ENCODE measurements at places on chromosomes 6 and 20.

DNA sequence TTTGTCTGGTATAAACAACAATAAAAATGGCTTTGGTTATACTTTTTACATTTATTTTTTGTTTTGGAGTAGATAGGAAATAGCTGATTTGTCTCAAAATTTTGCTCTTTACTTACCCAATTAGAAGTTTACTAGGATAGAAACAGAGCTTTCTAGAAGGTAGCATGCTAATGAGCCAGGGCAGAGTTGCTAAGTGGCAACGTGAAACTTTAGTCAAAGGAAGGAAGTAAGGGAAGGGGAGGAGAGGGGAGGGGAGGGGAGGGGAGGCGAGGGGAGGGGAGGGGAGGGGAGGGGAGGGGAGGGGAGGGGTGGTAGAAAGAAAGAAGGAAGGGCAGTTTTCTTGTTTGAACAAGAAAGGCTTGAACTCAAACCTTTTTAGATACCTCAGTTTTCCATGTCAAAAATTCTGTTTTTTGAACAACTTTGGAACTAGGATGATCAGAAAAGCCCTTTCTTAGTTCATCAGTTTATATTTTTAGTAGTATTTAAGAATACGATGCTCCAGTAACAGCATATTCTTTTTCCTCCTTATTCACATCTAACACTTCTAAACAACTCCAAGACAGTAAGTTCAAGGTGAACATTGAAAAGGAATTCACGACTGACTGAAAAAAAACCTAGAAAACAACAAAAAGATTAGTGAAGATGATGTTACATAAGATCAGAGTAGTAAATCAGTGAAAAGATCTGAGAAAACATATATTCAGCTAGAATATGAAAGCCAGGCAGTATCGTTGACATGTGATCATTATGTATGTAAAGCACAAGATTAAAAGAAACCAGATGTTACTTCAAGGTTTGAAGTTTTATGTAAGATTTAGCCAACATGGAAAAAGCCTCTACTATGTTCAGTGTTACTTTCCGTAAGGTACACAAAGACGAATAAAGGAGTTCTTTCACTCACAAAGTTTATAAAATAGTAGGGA lies 263.4 kb downstream of the ARHGAP18 start:
- no peak for ATAC-seq

- ATAC-seq: no peak
Measured at GRCh38 chr20:21812379-21812778, 106.9 kb downstream of the PAX1 start.

GRCh38 chr6:108288742-108289141 lies 6.1 kb upstream of the AFG1L start:
- no peak for ATAC-seq

DNA sequence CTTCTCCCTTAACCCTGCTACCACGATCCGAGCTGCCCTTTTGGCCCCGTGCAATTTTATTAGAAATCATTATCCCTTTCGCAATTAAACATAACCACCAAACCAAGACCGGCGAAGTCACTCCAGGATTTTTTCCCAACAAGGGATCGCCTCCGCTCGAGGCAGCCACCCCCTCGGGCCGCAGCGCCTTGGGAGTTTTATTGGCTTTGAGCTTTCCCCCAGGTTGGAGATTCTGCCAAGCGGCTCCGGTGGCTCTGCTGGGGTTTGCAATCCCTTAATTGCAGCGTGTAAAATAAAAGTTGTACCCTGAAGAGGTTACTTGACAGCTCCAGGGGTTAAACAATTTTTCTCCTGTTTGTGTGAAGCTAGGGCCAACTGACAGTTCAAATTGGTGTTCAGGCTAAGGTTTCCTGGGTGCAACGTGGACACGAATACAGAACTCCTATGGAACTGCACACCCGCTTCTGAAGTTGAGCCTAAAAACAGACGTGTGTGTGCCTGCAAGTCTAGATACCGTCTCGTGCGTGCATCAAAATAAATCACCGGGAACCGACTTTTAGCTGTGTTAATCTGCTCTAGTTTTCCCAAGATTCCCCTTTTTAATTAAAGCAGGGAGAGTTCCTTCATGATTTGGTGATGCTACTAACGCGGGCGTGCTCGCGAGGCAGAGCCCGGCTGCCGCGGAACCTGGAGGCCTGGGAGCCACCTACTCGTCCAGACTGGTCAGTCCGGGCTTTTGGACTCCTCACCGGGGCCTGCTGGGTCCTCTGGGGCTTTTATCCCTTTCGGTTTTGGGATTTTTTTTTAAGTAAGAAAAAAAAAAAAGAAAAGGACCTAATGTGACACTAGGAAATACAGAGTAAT lies 975 bp upstream of the TFAP2A start:
- ATAC-seq: no peak

- ATAC-seq: no peak
Measured at GRCh38 chr20:61464307-61465303, 212.5 kb downstream of the CDH4 start.

DNA sequence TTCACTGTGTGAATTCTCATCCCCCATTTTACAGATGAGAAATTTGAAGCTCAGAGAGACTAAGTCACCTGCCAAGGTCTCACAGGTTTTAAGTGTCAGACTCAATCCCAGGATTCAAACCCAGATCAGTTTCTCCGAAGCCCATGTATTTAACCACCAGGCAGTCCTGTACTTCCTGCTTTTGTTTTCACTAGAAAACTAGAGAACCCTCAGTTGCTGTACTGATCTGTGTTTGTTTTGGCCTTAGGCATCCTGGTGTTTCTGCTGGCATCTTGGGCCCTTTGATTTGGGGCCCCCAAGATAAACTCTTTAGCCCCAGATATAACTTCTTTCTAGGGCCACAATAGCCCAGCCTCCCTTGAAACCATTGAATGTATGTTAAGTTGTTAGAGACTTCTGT lies 36.5 kb downstream of the PPP1R16B start:
- no peak for ATAC-seq

DNA sequence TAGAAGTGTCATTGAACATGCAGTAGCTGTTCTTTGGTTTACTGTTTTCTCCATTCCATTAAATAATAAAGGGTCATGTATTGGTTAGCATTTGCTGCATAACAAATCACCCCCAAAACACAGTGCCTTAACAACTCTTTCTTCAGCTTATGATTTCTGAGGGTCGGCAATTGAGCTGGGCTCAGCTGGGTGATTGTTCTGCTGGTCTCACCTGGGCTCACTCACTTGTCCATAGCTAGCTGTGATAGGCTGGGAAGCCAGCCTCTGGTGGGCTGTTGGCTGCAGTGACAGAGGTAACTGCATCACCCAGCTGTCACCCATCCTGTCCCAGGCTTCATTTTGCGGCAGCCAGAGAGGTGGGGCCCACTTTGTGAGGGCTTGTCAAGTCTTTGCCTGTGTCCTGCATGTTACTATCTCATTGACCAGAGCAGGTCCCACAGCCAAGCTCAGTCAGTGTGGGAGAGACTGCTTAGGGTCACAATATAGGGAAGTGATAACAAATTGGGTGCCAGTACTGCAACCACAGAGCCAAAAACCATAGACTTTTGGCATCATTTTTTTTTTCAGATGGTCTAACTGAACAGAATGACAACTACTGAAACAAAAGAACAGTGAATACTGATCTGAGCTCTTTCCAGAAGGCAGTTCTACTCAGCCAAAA lies 76.9 kb downstream of the SYNDIG1 start:
- no peak for ATAC-seq

DNA sequence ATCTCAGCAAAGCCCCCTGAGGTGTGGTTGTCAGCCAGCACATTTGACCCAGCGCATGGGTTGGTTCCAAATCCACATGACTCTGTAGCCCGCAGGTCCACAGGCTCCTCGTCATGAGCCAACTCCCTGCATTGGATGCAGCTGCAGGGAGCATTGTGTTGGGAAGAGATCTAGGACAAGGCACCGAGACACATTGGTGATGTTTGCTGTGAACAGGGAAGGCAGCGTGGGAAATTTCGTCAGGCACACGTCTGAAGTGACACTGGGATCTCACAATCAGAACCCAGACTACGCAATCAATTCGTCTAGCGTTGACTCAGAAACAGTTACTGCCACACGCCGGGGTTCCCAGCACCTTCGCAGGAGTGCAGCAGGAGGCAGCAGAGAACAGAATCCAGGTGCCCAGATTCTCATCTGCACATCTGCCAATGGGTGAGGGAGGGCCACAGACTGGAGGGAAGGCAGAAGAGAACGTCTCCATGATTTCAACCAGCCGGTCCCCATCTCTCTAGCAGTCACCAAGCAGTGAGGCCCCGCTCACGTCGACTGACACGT lies 177.0 kb downstream of the TTLL2 start:
- no peak for ATAC-seq

DNA sequence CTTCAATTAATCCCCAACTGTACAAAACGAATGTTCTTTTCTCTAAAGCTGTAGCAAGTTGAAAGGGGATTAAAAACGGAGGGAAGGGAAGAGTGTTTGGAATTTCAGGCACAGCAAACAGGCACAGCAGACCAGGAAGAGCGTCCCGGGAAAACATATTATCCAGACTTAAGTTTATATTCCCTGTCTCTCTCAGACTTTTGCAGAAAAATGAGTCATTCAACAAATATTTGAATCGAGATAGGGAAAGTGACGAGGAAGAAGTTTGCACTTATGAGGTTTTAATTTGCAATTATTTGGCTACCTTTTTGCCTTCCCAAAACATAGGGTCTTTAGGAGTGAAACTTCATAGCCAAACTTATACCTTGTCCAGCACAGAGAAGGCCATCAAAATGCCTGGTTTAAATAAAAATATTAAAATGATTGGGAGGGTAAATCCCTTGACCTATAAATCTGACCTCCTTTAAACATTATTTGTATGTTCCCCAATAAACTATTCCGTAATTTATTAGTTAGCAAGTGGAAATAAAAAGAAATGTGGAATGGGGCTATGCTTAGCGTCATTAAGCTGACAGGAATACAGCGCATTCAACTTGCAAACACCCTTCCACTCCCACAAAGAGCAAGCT lies 16.0 kb downstream of the HFE start:
- peak; percentile 89 for ATAC-seq

GRCh38 chr6:62344850-62345249 lies 58.8 kb upstream of the KHDRBS2 start:
- ATAC-seq: no peak

GRCh38 chr6:130749402-130749801 lies 77.8 kb upstream of the SMLR1 start:
- ATAC-seq: no peak

DNA sequence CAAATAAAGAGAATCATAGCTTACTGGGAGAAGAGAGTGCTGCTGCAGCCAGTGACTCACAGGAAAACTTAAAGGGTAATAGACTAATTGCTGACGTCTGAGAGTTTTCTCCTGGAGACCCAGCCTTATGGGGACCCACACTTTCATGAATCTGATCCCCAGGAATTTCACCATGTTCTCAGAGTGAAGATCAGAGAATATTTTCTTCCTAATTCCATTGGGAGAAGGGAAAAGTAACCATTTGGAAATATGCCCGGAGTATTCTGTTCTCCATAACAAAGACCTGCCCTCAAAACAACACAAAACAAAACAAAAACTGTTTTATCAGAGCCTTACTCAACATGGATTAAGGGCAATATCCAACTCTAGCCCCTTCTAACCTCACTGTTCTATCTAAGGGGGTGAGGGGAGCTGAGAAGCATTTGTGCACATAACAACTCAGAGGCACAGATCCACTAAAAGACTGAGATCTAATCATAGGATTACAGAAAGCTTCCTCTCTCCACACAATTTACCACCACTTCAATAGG lies 168.2 kb upstream of the SSTR4 start:
- ATAC-seq: no peak

GRCh38 chr6:159826968-159827647 lies 27.0 kb downstream of the PNLDC1 start:
- ATAC-seq: no peak

- ATAC-seq: no peak
Measured at GRCh38 chr6:106634565-106634964, 5.2 kb downstream of the QRSL1 start.

GRCh38 chr6:73451223-73452106 lies 632 bp downstream of the CGAS start:
- peak; percentile 66 for ATAC-seq

GRCh38 chr6:77383026-77383425 lies 80.3 kb downstream of the HTR1B start:
- no peak for ATAC-seq

GRCh38 chr6:4804095-4804494 lies 27.9 kb downstream of the CDYL start:
- peak; percentile 15 for ATAC-seq

DNA sequence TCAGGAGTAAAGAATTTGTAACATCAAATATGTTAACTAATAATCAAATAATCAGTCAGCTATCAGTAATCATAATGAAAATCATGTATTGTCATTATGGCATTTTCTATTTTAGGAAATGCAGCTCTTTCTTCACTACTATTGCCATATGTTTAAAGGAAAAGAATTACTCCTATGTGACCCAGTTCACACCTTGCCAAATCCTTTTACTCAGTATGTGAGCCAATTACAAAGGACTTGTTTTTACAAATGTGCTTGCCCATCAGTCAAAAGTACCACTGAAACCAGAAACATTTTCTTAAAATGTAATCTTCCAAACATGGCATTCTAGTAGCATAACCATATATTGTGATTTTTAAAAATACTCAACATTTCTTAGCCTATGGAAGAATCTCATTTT lies 63.6 kb downstream of the NCOA7 start:
- ATAC-seq: no peak

GRCh38 chr6:16321826-16322225 lies 83.4 kb downstream of the GMPR start:
- no peak for ATAC-seq

DNA sequence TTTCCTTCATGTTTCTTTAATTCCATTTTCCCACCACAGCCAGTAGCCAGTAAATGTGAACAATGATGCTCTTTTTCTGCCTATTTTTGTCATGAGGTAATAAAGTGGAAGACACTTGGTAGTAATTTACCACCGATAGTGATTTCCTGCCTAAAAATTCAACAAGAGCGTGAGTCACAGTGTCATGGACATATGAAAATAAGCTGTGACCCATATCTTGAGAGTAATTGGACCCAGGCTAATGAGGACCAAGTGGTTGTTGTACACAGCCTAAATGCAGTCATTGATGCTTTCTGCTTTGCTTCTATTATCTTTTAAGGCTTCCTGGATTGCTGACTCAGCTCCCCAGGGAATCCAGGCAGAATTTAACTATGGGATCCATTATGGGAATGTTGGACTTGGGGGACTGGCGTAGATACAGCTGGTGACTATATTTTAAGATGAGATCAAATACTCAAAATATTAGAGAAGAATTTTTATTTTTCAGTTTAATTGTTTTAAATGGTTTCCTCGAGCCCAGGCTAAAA lies 265.9 kb upstream of the FERMT1 start:
- no peak for ATAC-seq

- ATAC-seq: no peak
Measured at GRCh38 chr6:15534974-15535373, 127.9 kb downstream of the DTNBP1 start.

- no peak for ATAC-seq
Measured at GRCh38 chr6:105759015-105759414, 327.1 kb upstream of the PRDM1 start.

Measured in SK-N-SH treated with all-trans-retinoic acid at 6 μM for 48 hours (cell line).